ENCODE measurements at places on chromosomes 3 and 15.

DNA sequence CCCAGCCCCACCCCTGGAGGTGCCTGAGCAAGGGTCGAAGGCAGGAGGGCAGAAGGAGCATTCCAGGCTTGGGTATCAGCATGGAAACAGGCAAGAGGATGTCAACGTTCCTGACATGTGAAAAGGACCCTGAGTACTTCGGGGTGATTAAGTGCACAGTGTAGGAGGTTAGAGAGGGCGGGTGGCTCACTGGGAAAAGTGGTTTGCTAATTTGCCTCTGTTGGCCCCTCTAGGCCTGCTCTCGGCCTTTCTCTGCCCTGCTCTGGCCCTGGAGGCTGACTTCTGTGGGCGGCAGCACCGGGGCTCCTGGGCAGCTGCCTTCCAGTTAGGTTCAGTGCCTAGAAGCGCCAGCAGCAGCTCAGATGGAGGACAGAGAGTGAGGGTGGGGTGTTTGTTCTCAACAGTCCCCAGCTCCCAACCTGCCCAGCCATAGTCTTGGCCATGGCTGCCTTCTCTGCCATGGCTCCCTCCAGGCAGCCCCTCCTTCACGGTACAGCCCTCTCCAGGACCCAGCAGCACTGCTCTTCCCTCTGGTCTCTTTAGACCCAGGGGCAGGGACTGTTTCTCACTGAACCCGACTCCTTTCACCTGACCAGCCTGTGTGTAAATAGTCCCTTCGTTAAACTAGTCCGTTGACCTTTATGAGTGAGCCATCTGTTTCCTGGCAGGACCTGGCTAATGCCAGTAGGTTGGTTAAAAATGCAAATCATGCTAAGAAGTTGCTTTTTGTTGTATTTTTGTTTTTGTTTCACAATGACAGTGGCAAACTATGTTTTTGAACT, 107.1 kb upstream of the TPM1 start:
- DNase-seq, result no peak

DNA sequence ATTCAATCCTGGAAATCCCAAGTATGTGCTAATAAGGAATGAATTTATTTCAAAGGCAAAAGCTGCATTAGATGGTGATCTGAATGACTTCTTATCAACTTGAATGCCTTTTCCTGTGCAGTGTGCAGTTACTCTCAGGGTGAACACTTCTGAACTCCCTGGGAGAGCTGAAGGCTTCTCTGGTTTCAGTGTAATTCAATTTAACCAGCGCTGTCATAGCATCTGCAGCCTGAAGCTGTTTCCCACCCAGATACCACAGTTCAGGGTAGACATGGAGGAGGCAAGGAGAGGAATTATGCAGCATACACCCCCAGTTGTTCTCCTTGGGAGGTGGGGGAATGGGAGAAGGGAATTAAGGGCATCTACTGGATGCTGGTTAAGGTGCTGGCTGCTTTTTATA, 49.1 kb upstream of the PRR23C start:
- no peak for DNase-seq

DNA sequence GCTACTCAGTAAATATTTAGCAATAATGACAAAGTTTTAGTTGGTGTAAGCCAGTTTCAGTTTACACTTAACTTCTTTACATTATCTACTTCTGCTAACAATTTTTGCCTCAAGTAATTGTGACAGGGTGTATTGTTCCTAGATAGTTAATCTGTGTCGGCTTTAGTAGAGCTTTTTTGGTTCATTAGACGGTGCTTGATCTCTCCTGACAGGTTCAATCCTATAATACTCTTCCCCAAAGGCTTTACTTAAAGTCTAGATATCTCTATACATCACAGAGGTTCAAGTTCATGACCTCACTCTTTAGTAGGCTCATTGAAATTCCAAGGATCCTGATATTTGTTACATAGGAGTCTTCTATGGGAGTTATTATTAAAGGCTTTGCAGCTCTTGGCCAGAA, 365.6 kb upstream of the DPPA4 start:
- no peak for DNase-seq

DNA sequence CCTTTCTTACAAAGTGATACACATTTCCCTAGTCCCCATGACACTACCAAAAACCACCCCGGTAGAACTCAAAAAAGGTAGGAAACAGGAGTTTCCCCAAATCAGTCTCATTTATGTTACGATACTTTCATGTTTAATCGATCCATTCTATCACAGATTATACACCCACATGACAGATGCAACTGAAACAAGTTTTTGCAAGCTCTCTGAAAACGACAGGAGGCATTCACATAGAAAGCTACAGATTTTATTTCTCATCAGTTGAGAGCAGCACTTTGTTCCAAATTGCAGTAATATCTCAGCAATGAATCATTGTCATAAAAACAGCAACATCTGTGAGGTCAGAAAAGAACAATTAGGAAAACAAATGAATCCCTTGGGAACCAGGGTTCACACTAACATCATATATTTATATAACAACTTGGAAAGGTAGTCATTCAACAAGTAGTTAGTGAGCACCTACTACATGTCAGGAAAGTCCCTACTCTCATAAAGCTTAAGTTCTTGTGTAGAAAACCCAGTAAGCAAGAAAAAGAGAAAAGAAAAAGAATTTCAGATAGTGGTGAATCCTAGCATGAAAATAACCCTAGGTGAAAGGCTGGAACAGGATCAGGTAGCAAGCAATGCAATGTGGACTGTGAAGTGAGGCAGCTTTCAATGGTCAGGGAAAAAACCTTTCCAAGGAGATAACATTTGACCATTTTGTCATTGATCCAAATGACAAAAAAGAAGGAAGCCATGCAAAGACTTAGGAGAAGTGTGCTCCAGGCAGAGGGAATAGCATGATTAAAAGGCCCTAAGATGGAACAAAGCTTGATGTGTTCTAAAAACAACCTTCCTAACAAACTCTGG, 8.3 kb downstream of the PLD1 start:
- DNase-seq, result no peak

GRCh38 chr3:25585361-25586166, 79.1 kb downstream of the TOP2B start:
- DNase-seq, result no peak

GRCh38 chr15:36358094-36358493, 221.3 kb upstream of the CDIN1 start:
- no peak for DNase-seq

- no peak for DNase-seq
Observed at GRCh38 chr3:195282961-195283360, 12.0 kb upstream of the XXYLT1 start.

DNA sequence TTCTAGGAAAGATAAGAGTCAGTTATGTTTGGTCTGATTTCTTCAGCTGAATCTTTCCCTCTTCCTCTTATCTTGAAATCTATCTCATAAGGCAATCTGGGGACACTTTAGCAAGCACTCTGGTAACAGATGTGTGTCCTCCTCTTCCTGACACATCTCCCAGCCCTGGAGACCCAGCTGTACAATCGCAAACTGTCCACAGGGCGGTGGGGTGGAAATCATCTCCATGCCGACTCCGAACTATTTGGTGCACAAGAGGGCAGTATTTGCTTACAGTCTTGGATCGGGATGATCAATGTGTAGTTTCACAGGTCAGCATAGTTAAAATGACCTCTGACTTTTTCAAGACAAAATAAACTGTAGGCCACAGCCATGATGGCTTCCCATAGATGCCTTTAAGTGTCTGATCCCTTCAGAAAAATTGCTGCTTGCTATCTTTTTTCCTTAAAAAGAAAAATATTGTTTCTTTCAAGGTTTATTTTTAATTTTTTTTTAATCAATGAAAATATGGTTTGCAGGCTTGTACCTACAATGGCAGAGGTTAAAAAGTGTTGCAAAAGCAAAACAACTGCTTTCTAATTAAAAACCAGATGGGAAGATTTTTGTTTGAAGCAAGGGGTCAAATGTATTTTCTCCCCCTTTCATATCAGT, 17.7 kb downstream of the EEFSEC start:
- no peak for DNase-seq

DNA sequence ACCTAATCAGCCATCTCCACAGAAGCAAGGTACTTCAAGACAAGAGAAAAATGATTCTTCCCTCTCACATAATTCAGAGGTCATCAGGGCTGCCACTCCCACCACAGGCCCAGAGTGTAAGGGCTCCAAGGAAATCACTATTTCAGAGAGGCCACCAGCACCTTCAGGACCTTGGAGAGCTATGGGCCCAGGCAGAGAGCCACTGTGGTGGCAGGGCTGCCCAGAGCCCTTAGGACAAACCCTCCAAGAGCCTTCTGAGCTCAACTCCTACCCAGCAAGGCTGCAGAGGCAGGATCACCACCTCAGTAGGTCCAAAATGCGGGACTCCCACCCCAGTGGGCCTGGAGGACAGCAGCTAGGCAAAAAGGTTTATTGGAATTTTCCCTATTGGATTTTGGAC, 17.9 kb upstream of the FAN1 start:
- no peak for DNase-seq

GRCh38 chr3:164515256-164515655, 563.0 kb downstream of the SI start:
- no peak for DNase-seq

DNA sequence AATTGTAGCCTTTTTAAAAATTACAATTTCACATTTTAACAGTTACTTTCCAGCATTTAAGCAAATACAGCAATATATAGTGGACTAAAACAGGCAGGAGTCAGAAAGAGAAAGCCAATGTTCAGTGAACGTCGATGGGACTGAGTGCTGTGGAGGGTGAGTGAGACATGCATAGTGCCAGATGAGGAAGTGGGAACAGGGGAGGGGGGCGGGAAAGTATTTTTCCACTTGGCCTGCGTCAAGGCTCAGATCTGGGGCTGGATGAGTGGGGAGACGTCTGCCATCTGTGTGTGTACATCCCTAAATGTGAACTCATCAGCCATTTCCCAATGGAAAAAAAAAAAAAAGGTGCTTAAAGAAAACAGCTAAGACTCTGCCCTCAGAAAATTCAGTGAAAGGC, 19.2 kb upstream of the RAD18 start:
- DNase-seq, result no peak

GRCh38 chr3:58989955-58990354, 59.9 kb downstream of the CFAP20DC start:
- no peak for DNase-seq
